ENCODE measurements at places on chromosomes 6 and 20. TPM values are rescaled to one million over a fixed set of nuclear protein-coding genes. Genes with fewer than 3 reads are reported as not detected.

Gene TTPAL
- 21.1 TPM for polyA plus RNA-seq

Gene FOXF2
- polyA plus RNA-seq, result not detected

Gene TFAP2C
- not detected for polyA plus RNA-seq

Gene ISM1
- polyA plus RNA-seq, result not detected

Gene PSMB8
- polyA plus RNA-seq, result 495 TPM

Gene ZGPAT
- polyA plus RNA-seq, result 42.5 TPM

Gene DACT2
- not detected for polyA plus RNA-seq

Gene PRSS16
- polyA plus RNA-seq, result 7.8 TPM

Gene ZNF334
- polyA plus RNA-seq, result 0.91 TPM

Gene PRICKLE4
- polyA plus RNA-seq, result not detected

Gene GJA10
- not detected for polyA plus RNA-seq

Gene LRRN4
- not detected for polyA plus RNA-seq

DNA sequence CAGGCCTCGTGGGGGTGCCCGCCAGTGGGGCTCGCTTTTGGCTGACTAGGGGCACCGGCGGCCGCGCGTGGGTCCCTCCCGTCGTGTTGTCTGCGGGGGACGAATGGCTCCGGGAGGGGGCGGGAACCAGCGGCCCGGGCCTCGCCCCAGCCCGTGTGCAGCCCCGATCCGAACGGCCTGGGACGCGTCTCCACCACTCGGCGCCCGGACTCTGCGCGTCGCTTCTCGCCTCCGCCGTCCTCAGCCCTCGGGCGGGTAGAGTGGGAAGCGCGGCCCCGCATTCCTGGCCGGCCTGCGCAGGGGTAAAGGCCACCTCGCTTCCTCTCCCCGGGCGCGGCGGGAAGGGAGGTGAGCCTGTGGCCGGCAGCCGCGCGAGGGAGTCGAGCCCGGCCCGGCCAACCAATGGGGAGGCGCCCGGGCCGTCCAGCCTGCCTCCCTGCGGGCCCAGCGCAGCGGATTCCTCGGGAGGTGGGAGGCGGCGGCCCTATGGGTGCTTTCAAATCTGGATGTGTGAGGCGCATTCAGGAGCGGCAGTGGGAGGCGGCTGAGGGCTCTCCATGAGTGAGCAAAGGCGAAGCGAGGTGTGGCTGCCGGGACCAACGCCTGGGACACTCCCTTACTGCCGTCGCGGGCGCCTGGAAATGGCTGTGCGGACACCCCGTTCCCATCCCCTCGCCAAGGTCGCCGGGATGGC, 1.1 kb upstream of the ZBTB46 start:
- DNase-seq, result no peak

DNA sequence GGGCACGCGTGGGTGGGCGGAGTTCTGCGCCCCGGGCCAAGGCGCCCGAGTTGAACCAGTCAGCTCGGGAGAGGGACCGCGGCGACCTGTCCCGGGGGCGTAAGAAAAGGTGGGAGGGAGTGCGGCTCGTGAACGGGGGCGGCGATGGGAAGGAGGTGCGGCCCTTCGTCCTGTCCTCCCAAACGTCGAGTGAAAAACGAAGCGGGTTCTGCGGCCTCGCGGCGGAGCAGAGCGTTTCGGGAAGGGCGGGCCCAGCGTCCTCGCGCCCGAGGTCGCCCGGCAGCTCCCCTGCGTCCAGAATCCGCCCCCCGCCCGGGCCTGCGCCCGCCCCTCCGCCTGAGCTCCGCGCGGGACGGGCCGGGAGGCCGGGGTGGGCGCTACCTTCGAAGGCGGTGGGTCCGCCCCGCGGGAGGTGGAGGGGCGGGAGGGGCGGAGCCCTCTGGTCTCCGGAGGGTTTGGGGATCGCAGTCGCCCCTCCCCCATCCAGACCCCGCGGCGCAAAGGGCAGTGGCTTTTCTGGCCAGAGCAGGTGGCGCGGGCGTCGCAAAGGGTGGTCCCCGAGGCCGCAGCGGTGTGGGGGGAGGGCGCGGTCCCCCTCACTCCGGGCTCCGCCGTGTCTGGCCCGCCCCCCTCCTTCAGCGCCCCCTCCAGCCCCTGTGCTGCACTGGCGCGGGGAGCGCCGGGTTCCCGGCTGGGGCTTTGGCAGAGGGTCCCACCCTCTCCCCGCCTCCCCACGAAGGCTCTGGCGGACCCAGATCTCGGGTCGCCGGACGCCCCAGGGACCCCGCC, 838 bp downstream of the STMN3 start:
- no peak for DNase-seq

DNA sequence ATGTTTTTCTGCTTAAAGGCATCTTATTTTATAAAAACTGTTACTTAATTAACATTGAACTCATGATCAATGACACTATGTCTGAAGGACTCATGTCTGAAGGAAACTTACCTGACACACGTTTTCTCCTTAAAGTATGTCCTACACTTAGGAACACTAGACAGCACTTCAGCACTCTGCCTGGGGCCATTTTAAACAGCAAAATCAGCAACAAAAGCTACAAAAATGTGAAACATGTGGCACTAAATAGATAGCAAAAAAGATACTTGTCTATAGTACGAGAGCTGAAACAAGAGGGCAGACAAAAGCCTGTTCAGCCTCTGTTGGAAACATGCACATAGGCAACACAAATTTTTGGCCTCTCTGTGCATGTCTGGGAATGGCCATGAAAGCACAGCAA, 93.5 kb upstream of the TMEM30A start:
- no peak for DNase-seq

DNA sequence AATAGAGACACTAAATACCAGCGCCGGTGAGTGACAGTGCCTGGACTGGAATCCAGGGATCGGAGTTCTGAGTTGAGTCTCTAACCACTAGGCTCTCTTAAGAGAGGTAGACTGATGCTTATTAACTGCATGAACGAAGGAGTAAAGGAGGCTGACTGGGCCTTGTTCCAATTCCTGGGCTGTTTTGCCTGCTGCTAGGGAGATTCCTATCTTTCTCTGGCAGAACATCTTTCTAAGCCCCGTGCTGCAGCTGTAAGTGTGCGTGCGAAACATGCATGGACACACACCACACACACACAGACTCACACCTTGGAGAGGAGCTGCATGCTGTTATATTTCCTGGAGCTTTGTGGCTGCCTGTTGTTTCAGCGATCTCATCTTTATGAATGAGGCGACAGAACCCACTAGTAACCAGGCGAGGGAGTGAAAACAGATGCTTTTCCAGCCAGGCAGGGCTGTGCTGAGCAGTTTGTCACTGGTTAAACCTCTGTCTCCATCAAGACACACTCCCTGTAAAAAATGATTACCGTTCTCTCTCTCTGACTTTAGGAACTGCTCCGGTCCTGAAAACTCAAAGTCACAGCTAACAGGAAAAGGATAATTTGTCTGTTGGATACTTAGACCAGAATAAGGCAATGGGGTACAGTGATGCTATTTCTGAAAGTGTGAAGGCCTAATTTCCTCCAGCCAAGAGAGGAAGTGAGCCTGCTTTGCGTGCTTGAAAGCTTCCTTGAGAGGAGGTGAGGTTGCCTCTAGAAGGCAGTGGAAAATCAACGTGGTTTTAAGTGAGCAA, 157.4 kb upstream of the ZNF217 start:
- DNase-seq, result peak; percentile 69

- DNase-seq, result no peak
Measured at GRCh38 chr20:35517125-35517524, 12.3 kb downstream of the C20orf173 start.

- DNase-seq, result peak; percentile 24
Measured at GRCh38 chr20:18662279-18663040, 74.6 kb downstream of the DTD1 start.

DNA sequence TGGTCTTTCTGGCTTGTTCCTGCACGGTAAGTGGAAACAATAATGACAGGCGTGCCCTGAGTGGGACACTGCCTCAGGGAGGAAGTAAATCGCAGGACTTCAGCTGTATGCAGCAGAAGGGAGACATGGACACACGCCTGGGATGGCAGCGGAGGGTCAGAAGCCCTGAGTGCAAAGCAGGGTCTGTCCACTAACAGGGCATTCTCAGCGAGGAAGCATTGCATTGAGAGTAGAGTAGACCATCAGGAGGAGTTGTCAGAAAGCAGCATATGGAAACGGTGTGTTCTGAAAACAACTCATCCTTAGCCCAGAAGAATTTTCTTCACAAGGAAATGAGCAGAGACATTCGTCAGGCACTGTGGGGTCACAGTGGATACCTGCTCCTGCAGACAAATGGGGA, 134.0 kb downstream of the SYNDIG1 start:
- DNase-seq, result no peak

- DNase-seq, result no peak
Measured at GRCh38 chr6:128018821-128019220, 118.0 kb upstream of the THEMIS start.

GRCh38 chr20:10660661-10661060, 13.1 kb downstream of the JAG1 start:
- DNase-seq, result no peak

- DNase-seq, result no peak
Measured at GRCh38 chr6:170088582-170088955, 202.3 kb downstream of the DLL1 start.

DNA sequence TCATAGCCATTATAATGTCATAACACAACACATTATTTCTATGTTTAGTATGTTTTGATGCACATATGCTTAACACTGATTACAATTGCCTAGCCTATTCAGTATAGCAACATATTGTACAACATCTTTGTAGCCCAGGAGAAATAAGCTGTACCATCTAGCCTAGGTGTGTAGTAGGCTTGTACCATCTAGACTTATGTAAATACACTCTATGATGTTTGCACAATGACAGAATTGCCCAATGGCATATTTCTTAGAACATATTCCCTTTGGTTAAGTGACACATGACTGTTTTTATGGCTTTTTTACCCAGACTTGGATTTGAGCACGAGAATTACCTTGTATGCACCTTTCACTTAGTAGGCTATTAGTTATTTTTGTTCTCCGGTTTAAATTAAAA, 64.5 kb upstream of the HIVEP1 start:
- no peak for DNase-seq

DNA sequence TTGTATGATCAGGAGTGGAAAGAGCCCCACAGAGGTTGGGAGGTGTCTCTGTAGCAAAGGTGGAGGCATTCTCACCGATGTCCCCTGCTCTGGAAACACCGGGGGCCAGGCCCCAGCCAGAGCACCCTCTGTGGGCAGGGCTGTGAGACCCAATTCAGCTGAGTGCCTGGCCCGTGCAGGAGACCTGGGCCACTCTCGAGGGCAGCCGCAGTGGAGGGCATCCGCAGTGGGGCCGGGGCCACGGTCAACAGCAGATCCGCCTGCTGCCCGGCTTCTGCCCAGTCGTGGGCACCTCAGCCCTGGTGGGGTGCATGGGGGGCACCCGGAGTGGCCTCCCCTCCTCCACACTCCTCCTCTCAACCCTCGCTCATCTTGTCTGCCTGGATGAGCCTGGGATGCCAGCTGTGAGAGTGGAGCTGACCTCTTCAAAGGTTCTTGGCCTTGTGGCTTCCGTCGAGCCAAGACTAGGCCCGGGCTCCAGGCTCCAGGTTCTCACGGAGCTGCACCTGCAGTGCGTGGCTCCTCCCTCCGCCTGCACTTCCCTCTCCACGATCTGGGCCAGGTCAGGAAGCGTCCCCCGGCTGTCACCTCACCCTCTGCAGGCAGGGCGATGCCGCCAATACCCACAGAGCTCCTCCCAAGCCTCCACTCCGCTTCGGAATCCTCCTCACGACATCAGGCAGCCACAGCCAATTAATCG, 134.8 kb downstream of the TAF4 start:
- no peak for DNase-seq

DNA sequence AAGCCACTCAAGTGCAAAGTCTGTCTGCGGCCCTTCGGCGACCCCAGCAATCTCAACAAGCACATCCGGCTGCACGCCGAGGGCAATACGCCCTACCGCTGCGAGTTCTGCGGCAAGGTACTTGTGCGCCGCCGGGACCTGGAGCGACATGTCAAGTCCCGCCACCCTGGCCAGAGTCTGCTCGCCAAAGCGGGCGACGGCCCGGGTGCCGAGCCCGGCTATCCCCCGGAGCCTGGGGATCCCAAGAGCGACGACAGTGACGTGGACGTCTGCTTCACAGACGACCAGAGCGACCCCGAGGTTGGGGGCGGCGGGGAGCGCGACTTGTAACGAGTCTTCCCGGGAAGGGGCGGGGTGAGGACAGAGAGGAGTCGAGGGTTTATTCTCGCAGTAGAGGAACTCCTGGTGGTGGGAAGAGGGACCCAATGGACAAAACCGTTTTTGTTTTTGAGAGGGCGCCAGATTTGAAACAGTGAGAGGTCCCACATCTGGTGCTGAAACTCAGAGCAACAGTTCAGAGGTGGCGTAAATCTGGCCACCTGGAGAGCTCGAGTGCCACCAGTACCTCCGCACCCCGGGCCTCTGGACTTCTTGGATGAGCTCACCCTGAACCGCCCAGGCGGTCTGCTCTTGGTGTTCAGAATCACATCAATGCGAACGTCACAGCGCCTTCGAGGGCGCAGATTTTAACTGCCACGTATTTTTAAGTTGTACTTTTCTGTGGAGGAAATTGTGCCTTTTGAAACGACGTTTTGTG, 8.0 kb downstream of the PRDM13 start:
- DNase-seq, result no peak

DNA sequence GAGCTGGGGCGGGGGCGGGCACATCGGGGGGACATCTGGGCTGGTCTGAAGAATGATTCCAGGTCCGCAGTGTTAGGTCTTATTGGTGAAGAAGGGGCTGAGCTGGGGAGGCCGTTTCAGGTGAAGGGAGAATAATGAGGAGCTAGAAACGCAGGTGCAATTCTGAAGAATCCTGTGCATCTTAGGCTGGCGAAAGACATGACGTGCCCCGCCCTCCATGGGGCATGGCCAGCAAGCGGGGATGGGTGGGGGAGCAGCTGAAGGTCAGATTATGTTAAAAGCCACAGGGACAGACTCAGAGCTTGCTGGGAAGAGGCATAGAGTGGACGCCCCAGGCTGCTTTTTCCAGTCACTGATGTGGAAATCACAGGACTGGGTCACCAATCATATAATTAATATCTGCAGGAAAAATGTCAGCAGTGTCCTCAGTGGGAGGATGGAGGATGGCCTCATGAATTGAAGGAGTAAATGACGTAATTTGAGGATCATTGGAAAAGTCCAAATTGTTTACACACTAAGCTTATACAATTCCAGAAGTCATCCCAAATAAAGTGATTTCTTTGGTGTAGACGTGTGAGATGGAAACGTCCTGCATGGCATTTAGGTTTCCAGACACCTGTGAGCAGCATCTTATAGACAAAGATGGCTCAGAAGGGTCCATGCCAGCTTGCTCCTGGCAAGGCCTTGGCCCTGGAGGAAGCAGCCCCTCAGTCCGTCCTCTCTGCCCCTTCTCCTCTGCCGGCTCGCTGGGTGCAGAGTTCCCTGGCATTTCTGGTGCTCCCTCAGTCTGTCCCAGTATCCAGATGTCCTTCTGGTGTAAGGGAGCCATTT, 109.6 kb upstream of the FRMD1 start:
- DNase-seq, result no peak

DNA sequence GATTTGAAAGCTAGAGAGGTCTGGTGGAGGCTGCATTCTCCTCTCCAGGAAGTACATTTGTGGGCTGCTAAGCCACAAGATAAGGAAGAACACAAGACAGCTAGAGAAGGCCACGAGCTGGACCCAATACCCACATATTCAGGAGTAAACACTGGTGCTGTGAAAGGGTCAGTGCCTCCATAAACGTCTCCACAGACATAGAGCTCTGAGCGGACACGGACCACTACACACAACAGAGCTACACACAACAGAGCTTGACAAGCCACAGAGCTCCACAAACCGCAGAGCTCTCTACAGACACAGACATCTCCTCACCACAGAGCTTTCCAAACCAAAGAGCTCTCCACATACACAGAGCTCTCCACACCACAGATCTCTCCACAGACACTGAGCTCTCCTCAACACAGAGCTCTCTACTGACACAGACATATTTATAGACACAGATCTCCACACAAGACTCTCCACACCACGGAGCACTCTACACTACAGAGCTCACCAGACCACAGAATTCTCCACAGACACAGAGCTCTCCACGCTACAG, 51.9 kb downstream of the ERMARD start:
- peak; percentile 9 for DNase-seq
